ENCODE measurements at places on chromosomes 6 and 20. TPM values are rescaled to one million over a fixed set of nuclear protein-coding genes. Genes with fewer than 3 reads are reported as not detected.

Gene SNAP91
- 52.4 TPM for total RNA-seq

Gene CPXM1
- total RNA-seq, result 28.1 TPM

Gene DNMT3B
- 29.0 TPM for total RNA-seq

Gene SLC2A4RG
- total RNA-seq, result 47.9 TPM

Gene TRIM10
- total RNA-seq, result not detected

Gene RGS17
- 11.5 TPM for total RNA-seq

Gene WFDC5
- total RNA-seq, result not detected

Gene PRDM1
- not detected for total RNA-seq

Gene C20orf141
- total RNA-seq, result not detected

Gene NKX2-2
- total RNA-seq, result 1.2 TPM

- peaks cover 17% of the 10 kb centered on the region for H3K4me1 ChIP-seq
- no peak overlapping the region for H3K4me3 ChIP-seq
- DNase-seq, result no peak
These were observed 76.0 kb downstream of the EZR start for GRCh38 chr6:158743033-158743651.

GRCh38 chr20:19619904-19620430 is 138.1 kb upstream of the RIN2 start:
- DNase-seq, result no peak
- H3K4me3 ChIP-seq, result no peak overlapping the region
- peaks cover 15% of the 10 kb centered on the region for H3K4me1 ChIP-seq
- H3K27ac ChIP-seq, result no peak overlapping the region
- H3K27me3 ChIP-seq, result no peaks in the 10 kb centered on the region

GRCh38 chr6:89270951-89271721 is 44.0 kb downstream of the GABRR2 start:
- no peaks in the 10 kb centered on the region for H3K27me3 ChIP-seq
- no peaks in the 10 kb centered on the region for H3K36me3 ChIP-seq
- no peak for DNase-seq
- no peak overlapping the region for H3K4me3 ChIP-seq

DNA sequence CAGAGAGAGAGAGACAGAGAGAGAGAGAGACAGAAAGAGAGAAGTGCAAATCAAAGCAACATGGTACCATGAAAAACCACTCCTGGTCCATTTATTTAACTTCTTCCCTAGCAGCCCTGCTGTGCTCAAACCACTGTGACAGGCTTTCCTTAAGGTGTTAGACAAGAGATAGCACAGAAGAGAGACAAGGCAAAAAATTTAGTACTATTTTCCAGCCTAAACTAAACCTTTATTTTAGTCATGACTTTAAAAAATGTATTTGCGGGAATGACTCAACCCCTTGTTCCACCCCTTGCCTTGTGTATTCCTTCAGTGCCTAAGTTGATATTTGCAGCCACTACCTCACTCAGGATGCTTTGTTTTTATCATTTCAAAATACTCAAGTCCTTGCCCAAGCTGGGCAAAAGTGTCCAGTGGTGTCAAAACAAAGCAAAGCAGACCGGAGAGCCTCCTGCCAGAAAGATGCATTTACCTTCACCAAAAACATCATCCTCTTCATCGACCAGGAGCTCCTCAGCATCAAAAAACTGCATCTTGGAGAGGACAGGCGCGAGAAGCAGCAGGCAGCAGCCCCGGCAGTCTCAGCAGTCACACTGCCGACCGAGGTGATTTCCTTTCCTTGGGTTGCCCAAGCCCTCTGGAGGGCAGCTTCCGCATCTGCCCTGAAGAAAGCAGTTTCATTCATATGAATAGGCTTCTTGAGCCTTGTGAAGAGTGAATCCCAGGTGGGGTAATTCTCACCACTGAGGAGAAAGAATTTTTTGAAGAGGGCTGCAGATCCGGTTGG is at the start of gene RIPOR2:
Gene RIPOR2 (minus strand): TSS at position 595 of the 787 bp plus-strand sequence. CDS start 62 bp downstream, at position 533.
- no peak within 1 kb of the TSS for H3K4me3 ChIP-seq
- H3K36me3 ChIP-seq, result no peaks in the 10 kb centered on the region
- peak; percentile 40 for DNase-seq
- H3K27ac ChIP-seq, result no peak within 1 kb of the TSS

DNA sequence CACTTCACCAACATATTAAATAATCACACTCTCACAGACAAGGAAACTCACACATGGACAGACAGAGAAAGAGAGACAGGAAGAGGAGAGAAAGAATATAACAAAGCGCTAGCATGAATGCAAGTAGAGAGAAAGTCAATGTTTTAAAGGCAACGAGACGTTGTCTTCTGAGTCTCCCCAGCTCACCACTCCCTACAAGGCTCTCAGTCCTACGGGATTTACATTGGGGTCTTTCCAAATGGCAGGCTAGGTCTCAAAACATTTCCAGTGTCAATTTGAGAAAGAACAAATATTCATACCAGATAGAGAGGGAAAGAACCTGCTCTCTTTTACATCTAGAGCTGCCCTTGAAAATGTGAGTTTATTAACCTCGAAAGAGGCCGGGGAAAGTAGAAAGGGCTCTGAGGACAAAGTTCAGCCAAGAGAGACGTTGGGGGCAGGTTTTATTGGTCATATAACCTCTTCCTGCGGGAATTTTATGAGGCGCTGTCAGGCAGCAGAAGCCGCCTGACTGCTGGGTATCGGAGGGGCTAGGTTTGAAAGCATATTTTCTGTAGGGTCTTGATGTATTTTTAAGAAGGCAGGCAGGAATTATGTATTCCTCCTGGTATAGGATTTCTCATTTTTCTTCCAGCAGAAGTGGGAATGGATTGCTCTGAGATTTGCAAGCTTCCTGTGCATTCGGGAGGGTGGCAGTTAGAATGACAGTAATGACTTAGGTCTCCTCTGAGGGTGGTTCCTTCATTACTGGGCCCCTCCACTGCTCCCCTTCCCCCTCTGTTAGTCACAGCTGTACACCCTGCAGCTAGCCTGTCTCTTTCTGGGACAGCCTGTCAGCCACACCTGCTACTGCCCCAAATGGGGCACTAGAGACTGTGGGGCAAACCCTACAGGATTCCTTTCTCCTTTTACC is 34.4 kb upstream of the KIF16B start:
- H3K4me3 ChIP-seq, result peak overlapping the region; percentile 31
- peaks cover 8% of the 10 kb centered on the region for H3K36me3 ChIP-seq
- H3K27ac ChIP-seq, result peak overlapping the region; percentile 81
- H3K27me3 ChIP-seq, result no peaks in the 10 kb centered on the region
- DNase-seq, result no peak
- peaks cover 30% of the 10 kb centered on the region for H3K4me1 ChIP-seq

GRCh38 chr6:4281341-4282293 is 146.2 kb upstream of the ECI2 start:
- H3K27ac ChIP-seq, result peak overlapping the region; percentile 56
- peak; percentile 63 for DNase-seq
- peak overlapping the region; percentile 77 for H3K4me3 ChIP-seq
- peaks cover 7% of the 10 kb centered on the region for H3K4me1 ChIP-seq

GRCh38 chr20:21272279-21272678 is 30.9 kb upstream of the XRN2 start:
- H3K27ac ChIP-seq, result no peak overlapping the region
- DNase-seq, result no peak
- H3K27me3 ChIP-seq, result peaks cover 8% of the 10 kb centered on the region
- no peak overlapping the region for H3K4me3 ChIP-seq

DNA sequence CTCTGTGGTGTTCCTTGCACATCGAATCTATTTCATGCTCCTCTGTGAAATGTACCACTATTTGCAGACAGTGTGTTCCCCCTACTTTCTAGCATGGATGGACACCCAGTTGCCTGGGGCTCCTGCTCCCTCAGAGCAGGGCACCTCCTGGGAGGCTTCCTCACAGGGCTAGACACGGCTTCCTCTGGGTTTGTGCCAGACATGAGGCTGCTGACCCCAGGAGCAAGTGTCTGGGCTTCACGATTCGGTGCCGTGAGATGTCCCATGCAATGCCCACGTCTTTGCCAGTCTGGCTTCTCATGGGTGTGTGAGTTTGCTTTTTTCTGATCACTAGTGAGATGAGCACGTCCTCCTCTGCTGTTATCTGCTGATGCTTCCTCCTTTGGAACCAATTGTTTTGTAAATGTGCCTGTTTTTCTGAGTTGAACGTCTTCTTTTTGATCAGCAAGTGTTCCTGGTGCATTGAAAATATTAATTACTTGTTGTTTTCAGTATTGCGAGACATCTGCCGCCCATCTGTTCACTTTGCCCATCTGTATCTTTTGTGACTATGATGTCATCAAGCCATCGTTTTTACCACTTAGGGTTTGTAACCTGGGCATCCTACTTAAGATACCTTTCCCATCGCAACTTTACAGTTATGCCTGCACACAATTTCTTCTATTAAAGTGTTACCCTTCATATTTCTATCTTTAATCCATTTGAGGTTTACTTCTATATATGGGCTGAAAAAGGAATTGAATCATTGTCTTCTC is 92.0 kb downstream of the TTLL2 start:
- H3K27ac ChIP-seq, result peak overlapping the region; percentile 91
- H3K4me1 ChIP-seq, result peaks cover 31% of the 10 kb centered on the region
- H3K27me3 ChIP-seq, result peaks cover 4% of the 10 kb centered on the region
- H3K36me3 ChIP-seq, result no peaks in the 10 kb centered on the region
- peak overlapping the region; percentile 1 for H3K4me3 ChIP-seq

DNA sequence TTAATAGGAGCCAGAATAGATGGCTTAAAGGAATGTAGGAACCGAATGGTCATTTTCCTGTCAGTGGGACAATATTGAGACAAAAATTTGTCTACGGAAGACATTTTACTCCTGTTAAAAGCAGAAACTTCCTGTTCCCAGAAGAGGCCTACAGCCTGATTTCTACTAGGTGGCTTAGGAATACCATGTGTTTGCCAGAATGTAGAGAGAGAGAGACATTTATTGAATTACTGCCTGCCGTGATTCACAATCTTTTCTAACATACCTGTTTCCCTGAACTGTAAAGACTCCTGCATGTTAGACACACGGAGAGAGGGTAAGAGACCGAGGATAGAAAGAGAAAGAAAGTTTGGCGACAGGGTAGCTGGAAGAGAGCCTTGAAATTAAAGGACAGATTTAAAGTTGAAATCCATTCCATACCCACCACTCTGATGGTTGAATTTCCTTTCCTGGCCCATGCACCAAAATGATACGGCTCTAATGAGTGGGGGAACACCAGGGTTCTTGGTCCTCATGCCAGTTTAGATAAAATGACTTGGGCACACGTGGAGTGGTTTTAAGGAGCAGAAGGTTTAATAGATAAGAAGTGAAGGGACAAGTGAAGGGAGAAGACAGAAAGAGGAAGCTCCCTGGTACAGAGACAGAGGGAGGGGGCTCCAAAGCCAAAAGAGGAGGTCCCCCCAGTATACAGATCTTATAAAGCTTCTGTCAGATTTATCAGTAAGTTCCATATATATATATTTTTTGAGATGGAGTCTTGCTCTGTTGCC is 22.5 kb downstream of the NCOA3 start:
- no peak overlapping the region for H3K27ac ChIP-seq
- peaks cover 40% of the 10 kb centered on the region for H3K36me3 ChIP-seq
- no peak for DNase-seq
- no peaks in the 10 kb centered on the region for H3K4me1 ChIP-seq

DNA sequence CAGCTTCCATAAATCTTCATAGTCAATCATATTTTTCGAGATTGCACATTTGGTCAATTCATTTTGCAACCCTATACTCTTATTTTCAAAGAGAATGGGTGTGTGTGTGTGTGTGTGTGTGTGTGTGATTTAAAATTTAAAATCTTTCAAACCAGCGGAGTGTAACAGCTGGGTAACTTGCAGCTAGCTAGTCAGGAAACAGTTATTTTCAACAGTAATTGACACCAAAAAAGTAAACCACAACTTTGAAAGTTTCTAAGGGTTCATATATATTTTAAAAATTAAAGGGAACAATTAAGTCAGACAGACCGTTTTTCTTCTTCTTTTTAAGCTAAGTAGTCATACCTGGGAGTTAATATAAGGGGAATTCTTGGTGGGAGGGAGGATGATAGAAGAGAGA is 57.0 kb downstream of the PRR18 start:
- DNase-seq, result no peak
- peaks cover 7% of the 10 kb centered on the region for H3K27me3 ChIP-seq
- no peaks in the 10 kb centered on the region for H3K4me1 ChIP-seq
- no peak overlapping the region for H3K27ac ChIP-seq
- no peak overlapping the region for H3K4me3 ChIP-seq
- H3K36me3 ChIP-seq, result no peaks in the 10 kb centered on the region

DNA sequence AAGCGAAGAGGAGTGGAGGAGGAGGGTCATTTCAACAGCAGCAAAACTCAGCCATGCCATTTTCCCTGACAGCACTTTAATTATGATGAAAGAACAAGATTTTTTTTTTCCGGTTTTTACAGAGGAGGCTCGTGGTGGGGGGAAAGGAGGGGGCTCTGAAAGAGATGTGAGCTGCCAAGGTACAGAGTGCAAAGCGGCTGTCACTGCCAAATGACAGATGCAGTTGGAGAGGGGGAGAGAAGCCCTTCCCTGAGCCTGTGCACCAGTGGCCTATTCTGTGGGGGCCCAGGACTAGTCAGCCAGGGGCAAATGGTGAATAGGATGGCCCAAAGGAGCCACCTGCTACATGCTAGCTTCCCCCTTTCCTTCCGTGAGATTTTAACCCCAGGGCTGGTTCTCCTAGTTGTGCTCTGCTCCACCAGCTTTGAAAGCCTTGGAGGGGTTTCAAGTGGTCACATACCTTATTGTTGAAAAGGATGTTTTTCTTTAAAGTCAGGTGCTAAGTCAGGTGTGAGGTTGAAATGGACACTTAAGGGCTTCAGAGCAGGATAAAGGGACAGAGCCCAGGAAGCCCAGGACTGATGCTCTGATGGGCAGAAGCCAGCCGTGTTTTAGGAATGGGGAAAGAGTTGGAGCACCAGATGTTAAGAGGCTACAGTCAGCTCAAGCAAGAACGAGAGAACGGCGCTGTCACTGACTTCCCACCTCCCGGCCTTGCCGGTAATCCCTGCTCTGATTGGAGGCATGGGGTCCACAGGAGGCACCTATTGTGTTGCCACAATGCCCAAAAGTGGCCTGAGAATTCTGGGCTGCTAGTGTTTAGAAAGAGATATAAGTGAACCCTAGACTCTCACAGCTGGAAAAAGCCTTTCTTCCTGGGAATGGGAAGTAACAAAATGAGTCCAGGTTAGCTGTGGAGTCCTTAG is 24.8 kb downstream of the GNAS start:
- peak overlapping the region; percentile 82 for H3K27ac ChIP-seq
- H3K4me1 ChIP-seq, result peaks cover 54% of the 10 kb centered on the region
- DNase-seq, result no peak
- no peaks in the 10 kb centered on the region for H3K36me3 ChIP-seq

- no peak overlapping the region for H3K27ac ChIP-seq
- DNase-seq, result no peak
- H3K36me3 ChIP-seq, result no peaks in the 10 kb centered on the region
- H3K4me1 ChIP-seq, result no peaks in the 10 kb centered on the region
- H3K27me3 ChIP-seq, result peaks cover 5% of the 10 kb centered on the region
These were observed 47.4 kb downstream of the MOCS1 start for GRCh38 chr6:39886871-39887270.

Data from glutamatergic neuron (in vitro differentiated cells).